Activated T-helper 1 cell treated with anti-CD3 and anti-CD28 coated beads, Interleukin-2, amount 50 U/mL, for 16 hours (primary cell): ENCODE measurements at places on chromosomes 7 and 10.

GRCh38 chr7:148434181-148434757, 156.3 kb upstream of the C7orf33 start:
- no peak for DNase-seq

DNA sequence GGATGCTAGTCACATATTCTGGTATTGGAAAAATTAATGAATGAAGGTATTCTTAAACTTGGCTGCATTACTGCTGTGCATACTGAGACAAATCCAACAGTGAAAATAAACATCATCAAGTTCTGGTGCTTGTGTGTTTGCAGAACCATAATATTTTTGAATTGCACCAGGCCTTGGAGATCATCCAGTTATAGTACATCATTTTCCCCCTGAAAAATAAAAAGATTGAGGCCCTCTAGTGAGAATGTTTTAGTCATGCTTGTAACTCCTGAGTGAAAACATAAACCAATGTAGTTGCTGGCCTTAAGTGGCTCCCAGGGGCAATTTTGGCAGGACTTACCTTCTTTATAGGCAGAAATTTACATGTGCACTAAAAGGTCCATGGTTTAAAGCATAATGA, 218.8 kb upstream of the TMEM229A start:
- DNase-seq, result no peak

- DNase-seq, result no peak
Measured at GRCh38 chr7:137354396-137354795, 10.9 kb upstream of the PTN start.

GRCh38 chr10:75640381-75640780, 209.0 kb downstream of the LRMDA start:
- DNase-seq, result no peak

- DNase-seq, result no peak
Measured at GRCh38 chr10:129328546-129328945, 138.5 kb upstream of the MGMT start.

GRCh38 chr10:9875353-9875752, 1142.3 kb upstream of the CELF2 start:
- no peak for DNase-seq

DNA sequence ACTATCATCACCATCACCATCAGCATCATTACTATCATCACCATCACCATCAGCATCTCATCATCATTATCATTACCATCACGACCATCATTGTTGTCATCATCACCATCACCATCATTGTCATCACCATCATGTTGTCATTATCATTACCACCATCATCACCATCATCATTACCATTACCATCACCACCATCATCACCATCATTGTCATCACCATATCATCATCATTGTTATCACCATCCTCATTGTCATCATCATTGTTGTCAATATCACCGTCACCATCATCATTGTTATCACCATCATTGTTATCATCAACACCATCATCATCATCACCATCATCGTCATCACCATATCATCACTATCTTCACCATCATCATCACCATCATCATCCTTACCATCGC, 124.3 kb downstream of the PTPRN2 start:
- DNase-seq, result no peak

DNA sequence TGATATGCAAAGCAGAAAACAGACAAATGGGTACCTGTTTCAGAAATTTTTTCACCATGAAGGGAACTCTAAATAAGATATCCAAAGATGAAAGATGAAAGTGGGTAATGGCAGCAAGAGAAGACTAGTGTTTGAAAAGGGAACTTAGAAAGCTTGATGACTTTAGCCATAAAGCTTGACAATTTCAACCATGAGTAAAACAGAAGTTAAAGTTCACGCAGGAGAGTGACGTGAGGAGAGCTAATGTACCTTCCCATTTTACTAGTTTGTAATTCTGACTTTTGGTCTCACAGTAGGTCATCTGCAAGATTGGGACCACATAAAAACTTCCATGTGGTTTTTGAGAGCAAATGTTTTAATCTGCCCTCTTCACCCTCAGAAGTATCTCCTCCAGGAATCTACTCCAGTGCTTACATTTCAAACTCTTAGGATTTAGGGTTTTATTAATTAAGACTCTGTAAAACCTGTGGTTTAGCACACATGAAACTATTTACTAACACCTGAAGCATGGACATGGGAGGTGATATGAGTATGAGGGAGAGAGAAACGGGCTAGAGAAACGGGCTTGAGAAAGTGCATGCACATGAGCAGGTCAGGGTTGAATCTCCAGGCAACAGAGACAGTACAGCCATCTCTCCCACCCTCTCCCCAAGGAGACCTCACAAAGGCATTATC, 24.4 kb upstream of the GIMAP2 start:
- DNase-seq, result no peak

DNA sequence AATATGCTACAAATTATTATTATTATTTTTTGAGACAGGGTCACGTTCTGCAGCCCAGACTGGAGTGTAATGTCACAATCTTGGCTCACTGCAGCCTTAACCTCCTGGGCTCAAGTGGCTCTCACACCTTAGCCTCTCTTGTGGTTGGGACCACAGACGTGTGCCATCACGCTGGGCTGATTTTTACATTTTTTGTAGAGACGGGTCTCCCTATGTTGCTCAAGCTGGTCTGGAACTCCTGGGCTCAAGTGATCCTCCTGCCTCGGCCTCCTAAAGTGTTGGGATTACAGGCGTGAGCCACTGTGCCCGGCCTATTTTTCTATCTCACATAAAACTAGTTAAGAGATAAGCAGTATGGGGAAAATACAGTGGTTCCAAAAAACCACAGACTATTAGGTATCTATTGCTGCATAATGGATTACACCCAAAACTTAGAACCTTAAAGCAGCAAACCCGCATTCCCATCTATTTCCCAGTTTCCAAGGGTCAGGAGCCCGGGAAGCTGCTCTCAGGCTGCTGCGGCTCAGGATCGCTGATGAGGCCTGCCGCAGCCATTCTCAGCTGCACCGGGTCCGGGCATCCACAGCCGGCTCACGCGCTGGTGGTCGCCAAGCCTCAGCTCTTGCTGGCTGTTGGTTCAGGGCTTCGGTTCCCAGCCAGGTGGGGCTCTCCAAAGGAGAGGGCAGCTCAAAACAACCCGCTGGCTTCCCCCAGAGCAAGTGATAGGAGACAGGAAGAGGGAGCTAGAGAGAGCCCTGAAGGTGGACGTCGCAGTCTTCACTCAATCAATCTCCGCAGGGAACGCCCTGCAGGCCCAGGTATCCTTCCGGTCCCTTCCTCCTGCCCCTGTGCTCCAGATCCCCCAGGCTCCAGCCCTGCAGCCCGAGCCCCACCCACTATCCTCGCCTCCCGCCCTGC, 128.2 kb downstream of the UBE2H start:
- peak; percentile 8 for DNase-seq

DNA sequence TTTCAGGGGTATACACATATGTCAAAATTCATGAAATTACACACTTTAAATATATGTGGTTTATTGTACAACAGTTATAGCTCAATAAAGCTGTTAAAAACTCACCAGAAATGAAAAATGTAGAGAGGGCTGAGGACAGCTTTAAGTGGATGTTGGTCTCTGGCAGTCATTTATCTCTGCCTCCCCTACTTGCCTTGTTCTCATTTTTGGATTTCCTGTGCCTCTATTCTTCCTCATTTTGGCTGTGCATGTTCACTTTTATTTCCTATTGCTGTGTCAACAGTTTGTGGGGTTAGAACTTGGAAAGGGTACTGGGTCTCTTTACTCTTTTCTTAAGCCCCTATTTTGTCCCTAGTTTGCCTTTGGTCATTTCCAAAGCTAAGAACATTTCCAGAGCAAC, 18.6 kb upstream of the MEST start:
- DNase-seq, result no peak

DNA sequence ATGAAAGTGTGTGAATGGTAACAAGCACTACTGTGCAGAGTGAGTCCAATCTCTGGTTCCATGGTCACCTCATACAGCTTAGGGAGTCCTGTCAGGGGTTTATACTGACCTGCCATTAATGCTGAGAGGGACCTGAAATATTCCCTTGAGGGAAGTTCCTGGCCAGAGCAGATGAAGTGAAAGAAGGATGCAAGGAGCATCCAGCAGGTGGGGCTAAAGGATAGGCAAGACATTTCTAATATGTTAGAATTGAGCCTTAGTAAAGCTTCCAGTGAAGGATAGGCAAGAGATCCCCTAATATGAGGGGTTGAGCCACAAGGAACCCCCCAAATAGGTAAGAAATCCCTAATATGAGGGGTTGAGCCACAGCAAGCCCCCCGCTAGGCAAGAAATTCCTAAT, 25.5 kb upstream of the FAM221A start:
- DNase-seq, result no peak

DNA sequence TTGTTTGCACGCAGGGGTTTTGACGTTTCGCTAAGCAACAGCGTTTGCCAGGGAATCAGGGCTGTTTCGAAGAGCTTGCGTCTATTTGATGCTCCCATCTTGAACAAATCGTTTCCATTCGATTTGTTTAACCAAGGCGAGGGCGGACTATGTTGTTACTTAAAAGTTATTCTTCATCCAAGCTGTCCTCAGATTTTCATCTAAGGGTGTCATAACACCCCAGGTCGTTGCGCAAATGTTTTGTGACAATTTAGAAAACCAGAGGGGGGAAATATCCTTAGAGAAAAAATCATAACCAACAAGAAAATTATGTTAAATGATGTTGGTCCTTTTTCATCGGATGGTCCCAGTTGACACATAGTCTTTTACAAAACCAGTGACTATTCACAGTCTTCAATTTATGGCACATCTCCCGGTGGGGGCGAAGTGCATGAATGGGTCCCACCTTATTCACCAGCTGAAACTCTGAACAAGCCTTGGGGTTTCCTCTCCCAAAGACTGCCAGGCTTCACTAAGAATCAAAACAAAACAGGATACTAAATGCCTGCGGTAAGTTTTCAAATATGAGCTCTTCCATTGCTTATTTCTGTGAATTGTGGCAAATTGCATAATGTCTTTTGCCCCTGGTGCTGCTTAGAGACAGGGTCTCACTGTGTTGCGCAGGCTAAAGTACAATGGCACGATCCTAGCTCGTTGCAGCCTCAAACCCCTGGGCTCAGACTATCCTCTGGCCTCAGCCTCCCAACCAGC, 109.9 kb downstream of the REEP3 start:
- no peak for DNase-seq

DNA sequence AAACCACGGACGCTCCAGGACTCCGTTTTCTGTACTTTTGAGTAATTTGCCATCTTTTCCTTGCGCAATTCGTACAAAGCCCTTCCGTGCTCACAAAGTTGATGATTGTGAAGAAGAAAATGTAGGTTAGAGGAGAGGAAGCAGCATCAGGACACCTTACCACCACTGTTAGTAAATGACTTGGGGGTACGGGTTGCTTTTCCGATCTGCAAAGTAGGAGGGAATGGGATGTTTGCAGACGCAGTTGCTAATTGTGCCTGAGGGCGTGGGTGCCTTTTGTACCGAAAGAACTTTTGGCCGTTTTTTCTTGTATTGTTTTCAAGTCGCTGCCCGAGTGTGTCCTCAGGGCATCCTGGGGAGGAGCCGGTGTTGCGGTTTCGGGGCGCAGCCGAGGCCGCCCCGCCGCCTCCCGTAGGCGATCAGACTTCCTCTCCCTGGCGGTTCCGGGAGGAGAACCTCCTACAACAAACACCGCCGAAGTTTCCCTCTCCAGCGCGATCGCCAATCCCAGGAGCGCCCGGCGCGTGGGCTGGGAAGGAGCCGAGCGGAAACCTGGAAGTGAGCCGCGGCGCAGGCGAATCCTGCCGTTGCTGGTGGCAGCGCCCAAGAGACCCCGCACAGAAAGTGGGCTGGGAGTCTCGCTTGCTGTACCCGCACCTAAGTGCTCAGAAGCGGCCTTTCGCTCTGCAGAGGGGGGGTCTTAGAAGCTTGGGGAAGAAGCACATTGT, 1.0 kb downstream of the PRR15 start:
- DNase-seq, result no peak

GRCh38 chr7:129569811-129570215, 41.7 kb upstream of the NRF1 start:
- no peak for DNase-seq

DNA sequence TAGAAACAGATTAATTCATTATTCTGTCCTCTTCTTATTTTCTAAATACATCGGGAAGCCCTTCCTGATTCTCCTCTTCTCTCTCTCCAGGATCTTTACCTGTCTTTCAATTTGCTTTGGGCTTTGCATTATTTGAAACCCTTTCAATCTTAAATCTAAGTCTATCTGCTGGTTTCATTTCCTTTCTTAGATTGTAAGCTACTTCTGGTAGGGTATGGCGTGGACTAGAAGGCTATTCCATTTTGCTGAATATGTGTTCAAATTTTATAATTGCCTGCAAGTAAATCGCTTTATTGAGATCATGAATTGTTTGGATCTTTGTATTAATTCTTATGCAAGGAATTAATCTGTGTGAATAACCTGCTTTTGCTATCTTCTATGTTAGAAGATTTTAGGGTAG, 11.1 kb downstream of the STAM start:
- DNase-seq, result no peak

- no peak for DNase-seq
Measured at GRCh38 chr10:29773675-29774091, 138.9 kb upstream of the SVIL start.

DNA sequence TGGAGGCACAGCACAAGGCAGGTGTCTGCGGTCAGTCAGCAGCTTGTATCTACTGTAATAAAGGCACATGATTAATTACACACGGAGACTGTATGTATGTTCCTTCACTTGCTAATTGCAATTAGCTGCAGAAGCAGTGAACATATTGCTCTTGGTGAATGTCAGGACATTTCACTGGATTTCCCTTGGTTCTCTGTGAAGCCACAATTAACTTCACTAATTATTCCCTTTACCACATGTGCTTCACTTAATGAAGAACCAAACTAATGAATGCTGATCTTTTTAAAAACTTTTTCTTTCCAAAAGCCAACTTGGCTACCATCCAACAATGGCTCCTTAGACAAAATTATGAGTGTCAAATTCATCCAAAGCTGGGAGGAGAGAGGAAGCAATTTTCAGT, 290.7 kb downstream of the ADRA2A start:
- DNase-seq, result no peak

GRCh38 chr7:17133977-17134376, 164.5 kb upstream of the AHR start:
- DNase-seq, result no peak

DNA sequence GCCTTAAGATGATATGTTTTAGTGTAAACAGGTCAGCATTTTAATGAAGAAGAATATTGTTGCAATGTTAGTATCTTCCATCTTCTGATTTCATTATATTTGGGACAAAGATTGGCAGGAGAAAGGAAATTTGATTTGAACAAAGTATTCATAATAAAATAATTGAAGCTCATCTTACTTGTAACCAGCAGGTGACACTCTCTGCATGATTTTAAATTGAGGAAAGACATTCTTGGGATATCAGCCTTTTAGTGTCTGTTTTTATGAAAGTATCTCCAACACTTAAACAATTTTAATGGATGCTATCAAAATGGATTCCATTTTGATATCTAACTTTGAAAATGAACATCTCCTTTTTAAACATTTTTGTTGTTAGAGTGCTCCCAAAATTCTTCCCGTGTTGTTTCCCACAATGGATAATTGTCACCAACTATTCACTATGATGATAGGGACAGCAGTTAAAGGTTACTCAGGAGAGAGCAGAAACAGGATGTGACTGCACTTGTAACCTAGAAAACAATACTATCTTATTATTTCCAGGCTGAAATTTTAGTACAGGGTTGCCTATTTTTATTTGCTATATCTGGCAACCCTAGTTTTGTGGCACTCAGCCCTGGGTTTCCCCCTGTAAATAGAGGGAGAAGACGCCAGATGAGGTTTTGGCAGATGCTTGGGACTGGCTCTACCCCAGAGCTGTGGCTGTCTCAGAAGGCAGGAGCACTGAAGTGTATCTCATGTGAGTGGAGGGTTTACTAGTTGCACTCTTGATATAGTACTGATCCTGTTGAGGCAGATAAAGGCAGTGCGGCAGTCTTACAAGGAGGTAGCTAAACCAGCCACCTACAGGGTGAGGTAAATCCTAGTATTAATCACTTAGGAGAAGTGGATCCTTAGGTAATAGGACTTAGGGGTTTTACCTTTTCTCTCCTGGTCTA, 31.0 kb upstream of the ABCB4 start:
- DNase-seq, result no peak
